AG09319 (cell line): ENCODE measurements at places on chromosomes 7 and 10.

DNA sequence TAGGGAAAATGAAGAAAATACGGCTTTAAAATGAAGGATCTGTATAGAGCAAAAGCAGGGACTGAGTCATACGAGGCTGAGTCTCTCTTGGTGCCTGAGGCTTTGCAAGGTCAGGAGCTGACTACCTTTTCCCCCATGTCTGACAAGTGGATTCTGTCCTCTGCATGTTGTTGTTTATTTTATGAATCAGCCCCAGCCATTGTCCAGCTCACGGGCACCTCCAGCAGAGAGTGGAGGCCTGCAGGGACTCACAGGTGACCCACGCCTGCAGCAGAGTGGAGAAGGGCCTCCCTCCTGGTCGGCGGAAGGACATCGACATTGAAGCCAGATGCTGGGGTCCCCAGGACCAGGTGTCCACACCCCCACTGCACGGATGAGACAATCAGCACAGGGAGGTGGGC lies 233.9 kb downstream of the WDR37 start:
- no peak for DNase-seq

GRCh38 chr10:63173468-63174232 lies 40.5 kb downstream of the NRBF2 start:
- DNase-seq, result no peak

GRCh38 chr7:101636822-101637623 lies 7.9 kb upstream of the MYL10 start:
- DNase-seq, result no peak

- DNase-seq, result no peak
These were observed 137.4 kb downstream of the MGMT start for GRCh38 chr10:129604333-129605032.
